ENCODE measurements at places on chromosomes 4 and X.
A peak's percentile ranks its signal among the peaks of the same experiment; 100 is the strongest.

DNA sequence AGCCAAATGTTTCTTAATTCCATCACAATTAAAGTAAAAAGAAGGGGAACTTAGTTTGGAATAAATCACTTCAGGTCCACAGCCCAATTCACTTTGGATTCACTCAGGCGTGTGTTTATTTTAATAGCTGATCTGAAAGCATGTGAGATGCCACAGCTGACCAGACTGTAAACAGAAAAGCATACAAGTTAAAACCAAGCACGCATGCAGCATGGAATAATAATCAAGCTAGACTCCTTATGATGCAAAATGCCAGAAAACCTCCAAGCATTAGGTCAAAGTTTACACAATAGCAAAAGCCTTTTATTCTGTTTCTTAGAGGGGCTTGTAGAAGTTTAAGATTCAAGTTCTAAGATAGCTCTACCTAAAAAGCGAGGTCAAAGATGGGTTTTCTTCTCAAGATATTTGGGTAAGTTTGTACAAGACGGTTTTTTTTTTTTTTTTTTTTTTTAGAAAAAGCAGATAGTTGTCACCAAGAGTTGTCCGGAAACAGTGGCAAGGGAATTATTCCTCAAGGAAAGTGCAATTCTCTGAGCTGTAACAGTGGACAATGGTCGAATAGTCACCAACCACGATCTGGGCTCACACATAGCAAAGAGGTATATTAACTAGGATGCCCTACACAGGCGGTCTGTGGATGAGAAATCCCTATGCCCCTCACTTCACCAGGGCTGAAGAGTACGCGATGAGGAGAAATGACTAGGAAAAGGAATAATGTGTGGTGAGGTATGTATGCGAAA is 763 bp upstream of the PRRG1 start:
- DNase-seq, result no peak

DNA sequence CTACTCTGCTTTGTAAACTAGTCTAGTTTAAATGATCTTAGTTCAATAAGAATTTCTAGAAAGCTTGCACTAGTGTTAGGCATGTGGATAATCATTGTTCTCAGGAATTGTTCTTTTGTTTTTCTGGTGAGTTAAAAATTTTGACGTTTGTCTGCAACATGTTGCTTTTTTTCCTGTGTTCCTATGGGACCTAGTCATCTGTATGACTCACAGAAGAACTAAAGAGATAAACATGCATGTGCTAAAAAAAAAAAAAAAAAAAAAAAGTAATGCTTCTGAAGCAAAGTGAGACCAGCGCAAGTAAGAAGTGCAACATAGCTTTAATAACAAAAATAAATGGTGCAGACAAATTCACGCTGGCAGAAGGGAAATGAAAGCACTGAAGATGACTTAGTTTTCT is 471.2 kb downstream of the IQCM start:
- DNase-seq, result no peak

DNA sequence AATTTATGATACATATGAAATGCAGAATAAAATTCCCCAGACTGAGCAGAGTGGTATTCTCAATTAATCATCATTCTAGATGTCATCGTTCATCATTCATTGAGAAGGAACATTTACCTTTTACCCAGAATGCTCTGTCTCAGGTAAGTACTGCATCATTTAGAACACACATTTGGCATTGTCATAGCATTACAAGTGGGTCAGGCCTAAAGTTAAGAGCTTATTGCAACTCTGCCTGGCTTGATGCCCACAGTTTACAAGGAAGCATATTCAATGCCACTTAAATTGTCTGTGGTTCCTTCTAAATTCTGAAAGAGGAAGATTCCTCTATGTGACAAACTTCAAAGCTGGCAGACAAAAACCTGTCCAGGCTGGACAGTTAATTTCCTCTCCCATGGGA is 87.3 kb downstream of the CAMK2D start:
- DNase-seq, result peak; percentile 60

- no peak for DNase-seq
Observed at GRCh38 chr4:124710911-124711310, 1.6 kb downstream of the ANKRD50 start.

DNA sequence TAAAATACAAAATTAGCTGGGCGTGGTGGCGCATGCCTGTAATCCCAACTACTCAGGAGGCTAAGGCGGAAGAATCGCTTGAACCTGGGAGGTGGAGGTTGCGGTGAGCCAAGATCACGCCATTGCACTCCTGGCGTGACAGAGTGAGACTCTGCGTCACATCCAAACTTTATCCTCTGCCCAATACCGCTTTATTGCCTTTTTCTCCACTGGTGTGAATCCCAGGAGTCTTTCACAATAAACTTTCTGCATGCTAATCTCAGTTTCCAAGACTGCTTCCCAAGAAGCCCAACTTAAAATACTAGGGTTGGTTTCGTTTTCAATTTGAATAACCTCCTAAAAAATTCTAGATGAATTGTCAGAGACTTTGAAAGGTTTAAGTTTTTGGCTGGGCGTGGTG is 27.2 kb upstream of the DHX15 start:
- no peak for DNase-seq

Measured in MV-4-11 (cell line).